ENCODE measurements at places on chromosomes 12 and 14.

GRCh38 chr14:34328178-34328577 is 133.9 kb downstream of the SPTSSA start:
- no peak for DNase-seq

GRCh38 chr14:99169776-99170356 is 102.1 kb downstream of the BCL11B start:
- DNase-seq, result no peak

- DNase-seq, result no peak
These were observed 63.0 kb upstream of the PRMT8 start for GRCh38 chr12:3427956-3428355.

DNA sequence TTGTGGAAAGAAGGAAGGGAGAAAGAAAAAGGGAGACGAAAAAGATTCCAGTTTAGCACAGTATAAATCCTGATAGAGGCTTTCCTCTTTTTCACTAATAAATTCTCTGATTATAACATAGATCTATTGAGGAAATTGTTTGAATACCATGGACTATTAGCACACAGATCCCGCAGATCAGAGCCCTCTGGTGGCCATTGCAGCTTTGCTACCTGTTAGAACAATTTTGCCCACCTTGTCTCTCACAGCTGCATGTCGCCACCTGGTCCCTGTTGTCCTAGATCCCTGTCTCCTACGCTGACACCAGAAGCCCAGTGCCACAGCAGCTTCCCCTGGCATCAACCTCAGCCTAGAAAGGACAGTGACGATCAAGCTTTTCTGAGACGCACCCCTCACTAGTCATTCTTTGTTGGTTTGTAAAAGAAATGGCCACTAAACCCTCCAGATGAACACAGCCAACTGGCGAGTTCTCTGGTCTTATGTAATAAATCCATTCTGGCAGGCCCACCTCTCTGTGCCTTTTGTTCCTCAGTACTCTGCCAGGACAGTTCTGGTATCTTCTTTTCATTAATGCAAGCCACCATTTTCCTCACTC is 9.9 kb downstream of the GPHB5 start:
- DNase-seq, result no peak

GRCh38 chr12:51590347-51591015 is 552 bp upstream of the SCN8A start:
- DNase-seq, result no peak

- no peak for DNase-seq
These were observed 818.6 kb upstream of the MGAT4C start for GRCh38 chr12:87074781-87075180.

- no peak for DNase-seq
These were observed 22.3 kb downstream of the PRIMA1 start for GRCh38 chr14:93765970-93766369.

DNA sequence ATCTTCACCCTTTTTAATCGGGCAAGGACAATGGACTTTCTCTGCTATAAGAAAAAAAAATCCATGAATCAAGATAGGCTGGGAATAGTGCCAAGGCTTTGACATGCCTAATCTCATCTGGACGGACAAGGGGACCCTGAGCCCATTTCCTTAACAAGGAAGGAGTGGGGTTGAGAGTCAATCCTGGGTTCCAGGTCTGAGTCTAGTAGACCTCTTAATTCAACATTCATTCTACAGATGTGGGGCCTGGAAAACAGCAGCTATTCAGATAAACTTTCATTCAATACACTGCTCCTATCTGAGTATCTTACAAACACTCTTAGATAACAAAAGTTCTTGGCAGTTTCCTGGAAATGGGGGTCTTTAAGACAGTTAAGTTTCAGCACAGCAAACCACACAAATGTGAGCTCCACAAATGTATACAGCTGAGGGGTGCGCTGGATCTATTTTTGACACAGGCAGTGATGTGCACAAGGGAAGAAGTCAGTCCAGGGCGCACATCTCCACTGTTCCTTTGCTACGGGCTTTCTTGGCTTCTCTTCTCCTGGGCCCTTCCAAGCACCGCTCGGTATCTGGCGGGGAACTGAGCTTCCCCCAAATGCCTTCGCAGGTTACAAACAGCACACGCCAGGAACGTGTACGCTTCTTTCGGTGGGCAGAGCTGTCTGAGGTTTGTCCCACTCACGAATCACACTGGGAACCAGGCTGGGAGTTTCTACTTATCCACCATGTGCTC is 82.2 kb upstream of the GPR68 start:
- DNase-seq, result no peak

DNA sequence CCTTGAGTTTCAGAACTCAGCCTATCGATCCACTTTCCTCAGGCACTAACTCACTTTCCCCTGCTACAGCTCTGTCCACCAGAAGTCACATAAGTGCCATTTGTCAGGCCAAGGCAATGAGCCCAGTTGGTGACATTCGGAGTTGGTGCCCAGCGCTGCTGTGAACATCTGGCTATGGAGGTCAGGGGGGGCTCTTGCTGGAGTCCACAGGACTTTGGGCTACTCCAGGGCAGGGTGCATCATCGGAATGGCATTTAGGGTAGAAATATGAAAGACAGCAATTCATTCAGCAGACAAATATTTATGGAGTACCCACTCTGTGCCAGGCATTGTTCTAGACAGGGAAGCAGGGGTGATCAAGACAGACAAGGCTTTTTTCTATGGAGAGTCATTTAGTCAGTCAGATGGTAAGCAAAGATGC is 1.5 kb upstream of the PPP1CC start:
- no peak for DNase-seq

GRCh38 chr14:23183479-23183878 is at the start of gene SLC7A8:
SLC7A8 (minus strand) TSS chr14:23183660; CDS start chr14:23182914, 746 bp downstream.
- no peak for DNase-seq

GRCh38 chr12:92010853-92011701 is 134.6 kb downstream of the BTG1 start:
- no peak for DNase-seq

DNA sequence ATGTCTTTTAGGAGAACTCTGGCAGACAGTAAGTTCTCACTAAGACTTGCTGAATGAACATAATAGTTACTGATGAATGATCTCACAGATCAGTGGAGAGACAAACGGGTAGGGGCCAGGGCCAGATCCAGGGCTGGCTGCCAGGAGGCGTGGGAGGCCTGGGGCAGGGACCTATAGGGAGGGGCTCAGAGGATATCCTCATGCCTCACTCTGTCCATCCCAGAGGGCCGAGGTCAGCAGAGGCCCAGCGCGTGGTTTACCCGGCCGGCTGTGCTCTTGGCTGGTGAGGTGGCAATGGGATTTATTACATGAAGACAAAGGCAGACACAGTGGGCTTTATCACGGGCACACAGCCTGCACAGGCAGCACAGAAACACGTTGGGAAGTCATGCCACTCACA is 85.4 kb downstream of the CHGA start:
- DNase-seq, result no peak

GRCh38 chr14:61505815-61506809 is 184.7 kb downstream of the PRKCH start:
- DNase-seq, result no peak

All from cortex of kidney (tissue), 1 donor.